LoVo (cell line): ENCODE measurements at places on chromosomes 3 and 15.

GRCh38 chr3:98557324-98558010 is 25.7 kb downstream of the GPR15 start:
- DNase-seq: no peak

GRCh38 chr15:99153026-99153535 is 48.2 kb downstream of the SYNM start:
- no peak for DNase-seq

DNA sequence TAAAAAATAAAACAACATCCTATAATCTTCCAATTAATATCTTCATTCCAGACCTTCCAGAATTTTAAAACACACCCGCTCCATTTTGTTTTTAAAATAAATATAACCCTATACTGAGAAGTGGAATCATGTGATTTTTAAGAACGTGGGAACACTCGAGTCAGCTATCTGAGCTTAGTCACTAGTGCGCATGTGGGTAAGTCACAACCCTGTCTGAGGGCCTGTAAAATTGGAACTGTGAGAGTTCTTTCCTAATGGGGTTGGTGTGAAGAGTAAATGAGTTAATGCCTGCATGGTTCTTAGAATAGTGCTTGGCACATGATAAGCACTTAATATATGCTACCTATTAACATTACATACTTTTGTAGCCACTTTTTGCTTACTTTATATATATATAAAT is 19.9 kb upstream of the POLR2M start:
- no peak for DNase-seq

GRCh38 chr3:58214484-58215316 is 3.9 kb upstream of the DNASE1L3 start:
- no peak for DNase-seq

- no peak for DNase-seq
Measured at GRCh38 chr15:64617727-64618126, 157.3 kb downstream of the ZNF609 start.

DNA sequence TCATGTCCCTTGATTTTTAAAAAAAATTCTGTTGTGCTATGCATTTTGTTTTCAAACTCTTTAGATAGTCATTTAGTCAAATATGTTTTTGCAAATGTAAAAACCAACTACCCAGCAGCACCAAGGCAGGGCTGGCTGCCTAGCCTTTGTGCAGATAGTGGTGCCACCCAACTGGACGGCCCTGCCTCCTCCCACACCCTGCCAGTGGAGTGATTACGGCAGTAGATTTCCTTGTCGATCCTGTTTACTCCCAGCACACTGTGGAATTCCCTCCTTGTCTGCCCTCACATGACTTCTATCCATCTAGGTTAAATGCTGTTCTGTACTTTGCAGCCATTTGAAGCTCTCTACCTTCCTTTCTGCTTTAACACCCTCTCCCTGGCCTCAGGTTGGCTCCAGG is 79.4 kb upstream of the PLXNA1 start:
- no peak for DNase-seq

GRCh38 chr15:92519709-92520108 is 126.0 kb downstream of the ST8SIA2 start:
- DNase-seq: no peak

GRCh38 chr3:47976135-47976732 is 40.0 kb downstream of the MAP4 start:
- DNase-seq: no peak

GRCh38 chr3:139455855-139456254 is 20.5 kb downstream of the RBP2 start:
- DNase-seq: no peak
